ENCODE measurements at places on chromosomes 13 and 19.

GRCh38 chr19:49423985-49424303, 703 bp upstream of the PTH2 start:
- no peak for DNase-seq
- H3K4me1 ChIP-seq = peaks cover 27% of the 10 kb centered on the region
- H3K36me3 ChIP-seq = no peaks in the 10 kb centered on the region
- H3K27me3 ChIP-seq = peaks cover 100% of the 10 kb centered on the region
- no peak overlapping the region for H3K4me3 ChIP-seq

GRCh38 chr19:38656171-38656981, 8.9 kb downstream of the ACTN4 start:
- no peak for DNase-seq
- H3K36me3 ChIP-seq = no peaks in the 10 kb centered on the region

GRCh38 chr13:99045396-99045795, 67.5 kb upstream of the DOCK9 start:
- H3K4me1 ChIP-seq = peaks cover 4% of the 10 kb centered on the region
- DNase-seq = no peak
- no peaks in the 10 kb centered on the region for H3K36me3 ChIP-seq
- no peak overlapping the region for H3K4me3 ChIP-seq
- no peaks in the 10 kb centered on the region for H3K27me3 ChIP-seq

DNA sequence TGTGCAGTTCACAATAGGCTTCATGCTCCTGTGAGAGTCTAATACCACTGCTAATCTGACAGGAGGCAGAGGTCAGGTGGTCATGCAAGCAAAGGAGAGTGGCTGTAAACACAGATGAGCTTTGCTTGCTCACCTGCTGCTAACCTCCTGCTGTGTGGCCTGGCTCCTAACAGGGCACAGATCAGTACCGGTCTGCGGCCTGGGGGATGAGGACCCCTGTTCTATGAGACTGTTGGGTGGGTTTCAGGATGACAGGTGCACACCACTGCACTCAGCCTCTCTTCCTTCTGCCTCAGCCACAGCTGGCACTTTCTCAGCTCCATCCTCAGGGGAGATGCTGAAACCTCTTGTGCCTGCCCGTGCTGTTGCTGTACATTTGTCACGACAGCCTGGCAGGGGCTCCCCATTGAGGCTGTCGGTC, 9.7 kb downstream of the CLEC4G start:
- no peak overlapping the region for H3K4me3 ChIP-seq
- DNase-seq = peak; percentile 18
- H3K36me3 ChIP-seq = no peaks in the 10 kb centered on the region
- no peaks in the 10 kb centered on the region for H3K4me1 ChIP-seq
- no peak overlapping the region for H3K27ac ChIP-seq

DNA sequence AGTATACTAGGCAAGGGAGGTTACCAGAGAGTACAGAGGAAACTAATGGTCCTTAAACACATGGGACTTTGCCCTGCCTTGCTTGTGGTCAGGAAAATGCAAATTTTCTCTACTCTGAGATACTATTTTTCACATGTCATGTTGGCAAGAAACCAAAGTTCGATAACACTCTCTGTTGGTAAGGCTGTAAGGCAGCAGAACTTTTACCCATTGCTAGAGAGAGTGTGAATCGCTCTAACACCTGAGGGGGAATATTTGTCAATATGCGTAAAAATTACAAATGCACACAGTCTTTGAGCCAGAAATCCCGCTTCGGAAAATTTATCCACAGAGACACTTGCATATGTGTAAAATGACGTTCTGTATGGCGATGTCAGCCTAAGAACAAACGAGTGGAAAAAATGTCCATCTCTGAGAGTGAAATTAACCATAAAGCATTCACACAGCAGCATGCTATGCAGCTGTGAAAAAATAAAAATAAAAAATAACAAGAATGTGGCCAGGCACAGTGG, 9.5 kb upstream of the RFX1 start:
- no peak overlapping the region for H3K4me3 ChIP-seq
- DNase-seq = no peak
- H3K27me3 ChIP-seq = no peaks in the 10 kb centered on the region
- H3K27ac ChIP-seq = no peak overlapping the region
- no peaks in the 10 kb centered on the region for H3K4me1 ChIP-seq
